HuH-7 (cell line): ENCODE measurements at places on chromosomes 5 and 9.

DNA sequence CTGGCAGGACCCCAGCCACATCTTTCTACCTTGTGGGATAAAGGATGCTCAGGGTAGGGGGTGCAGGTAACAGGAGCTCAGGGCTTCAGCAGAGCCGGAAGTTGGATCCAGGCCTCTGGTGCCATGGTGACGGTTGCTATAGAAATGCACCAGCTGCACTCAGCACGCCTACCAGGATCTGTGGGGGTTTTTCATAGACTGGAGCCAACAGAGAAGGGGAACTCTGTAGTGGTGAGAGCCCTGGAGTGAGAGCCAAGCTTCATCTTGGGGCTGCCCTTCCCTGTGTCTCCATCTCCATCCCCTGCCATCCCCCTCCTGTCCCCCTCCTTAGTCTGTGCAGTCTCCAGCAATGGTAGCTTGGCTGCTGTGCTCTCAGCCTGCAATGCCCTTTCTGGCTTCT, 27.5 kb upstream of the BOD1 start:
- DNase-seq: no peak

DNA sequence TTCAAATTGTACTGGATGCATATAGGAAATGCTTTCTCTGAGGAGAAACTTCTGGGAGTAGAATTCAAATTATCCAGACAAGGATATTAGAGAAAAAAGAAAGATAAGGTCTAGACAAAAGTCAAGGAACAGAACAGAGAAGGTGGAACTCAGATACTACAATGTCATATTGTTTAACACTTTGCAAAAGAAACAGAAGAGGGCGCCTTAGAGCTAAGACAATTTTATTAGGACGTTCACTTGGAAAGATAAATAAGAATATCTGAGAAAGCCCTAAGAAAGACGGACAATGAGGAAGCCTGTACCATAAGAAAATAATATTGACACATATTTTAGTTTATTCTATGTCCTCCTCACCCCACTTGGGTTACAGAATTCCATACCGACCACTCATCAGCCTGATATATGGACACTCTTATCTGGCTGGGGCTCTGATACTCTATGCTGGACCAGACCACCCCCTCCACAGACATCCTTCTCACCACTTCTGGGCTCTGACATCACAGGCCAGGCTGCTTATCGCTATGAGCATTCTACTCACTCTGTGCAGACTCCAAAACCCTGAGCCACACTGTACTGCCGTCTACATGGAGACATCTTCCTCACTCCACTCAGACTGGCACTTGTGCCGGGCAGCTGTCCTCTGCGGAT, 9.1 kb upstream of the AK3 start:
- DNase-seq: no peak

GRCh38 chr5:120297616-120298015, 166.5 kb upstream of the PRR16 start:
- no peak for DNase-seq

DNA sequence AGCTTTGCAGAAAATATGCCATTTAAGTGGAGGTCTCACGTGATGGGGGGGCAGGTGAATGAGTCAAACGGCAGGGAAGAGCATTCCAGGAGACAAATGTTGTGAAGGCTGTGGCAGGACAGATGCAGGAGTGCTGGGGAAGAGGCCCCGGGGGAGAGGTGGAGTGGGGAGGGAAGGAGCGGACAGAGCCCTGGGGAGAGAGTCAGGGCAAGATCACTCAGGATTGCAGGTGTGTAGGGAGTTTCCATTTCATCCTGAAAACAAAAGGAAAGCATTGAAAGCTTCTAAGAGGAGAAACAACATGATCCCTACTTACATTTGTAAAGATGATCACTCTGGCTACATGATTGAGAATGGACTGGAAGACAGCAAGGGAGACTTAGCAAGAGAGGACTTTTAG, 323.3 kb downstream of the ASTN2 start:
- no peak for DNase-seq

DNA sequence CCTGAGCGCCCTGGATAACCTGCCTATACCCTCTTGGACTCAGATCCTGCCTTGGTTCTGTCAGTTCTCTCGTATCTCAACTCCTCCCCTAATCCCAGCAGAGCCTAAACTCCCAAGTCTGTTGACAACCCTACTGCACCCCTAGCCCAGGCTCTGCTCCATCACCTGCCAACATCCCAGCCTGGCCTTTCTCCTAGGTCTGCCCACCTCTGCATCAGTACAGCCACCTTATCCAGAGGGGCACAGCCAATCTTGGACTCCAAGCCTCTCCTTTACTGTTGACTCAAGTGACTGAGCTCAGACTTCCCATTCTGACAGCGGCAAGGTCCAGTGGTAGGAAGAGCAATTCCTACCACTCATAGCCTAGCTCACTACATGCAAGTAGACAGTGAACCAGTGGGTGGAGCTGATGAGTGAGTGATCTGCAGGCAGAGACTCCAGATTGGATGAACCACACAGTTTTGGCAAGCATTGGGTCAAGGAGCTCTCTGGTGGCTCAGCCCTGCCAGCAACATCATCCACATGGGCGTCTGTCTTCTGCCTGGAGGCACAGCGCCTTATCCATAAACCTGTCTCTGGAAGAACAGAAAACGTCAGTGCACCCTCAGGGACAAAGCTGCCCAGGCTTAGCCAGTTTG, 26.5 kb downstream of the TRMO start:
- DNase-seq: peak; percentile 60

DNA sequence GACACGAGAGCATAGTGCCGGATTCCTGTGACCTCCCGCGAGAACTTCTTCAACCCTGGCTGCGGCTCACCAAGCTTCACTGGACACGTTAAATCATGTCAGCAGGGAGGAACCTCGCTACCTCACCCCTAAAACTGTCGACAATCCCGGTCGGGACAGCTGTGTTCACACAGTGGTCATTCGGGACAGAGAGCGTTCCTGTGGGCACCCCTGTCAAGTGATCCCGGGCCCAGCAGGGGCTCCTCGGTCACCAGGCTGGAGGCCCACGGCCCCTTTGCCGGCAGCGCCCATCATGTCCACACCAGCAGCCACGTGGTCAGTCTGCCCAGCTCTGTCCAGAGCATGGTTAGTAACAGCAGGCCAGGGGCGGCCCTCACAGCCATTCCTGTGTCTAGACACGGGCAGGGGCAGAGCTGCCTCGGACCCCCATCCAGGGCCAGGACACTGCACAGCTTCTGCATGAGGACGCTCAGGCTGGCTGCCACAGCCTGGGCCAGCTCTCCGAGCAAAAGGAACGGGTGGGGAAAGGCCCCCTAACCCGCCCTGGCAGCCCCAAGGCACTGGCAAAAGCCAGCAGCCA, 3.5 kb downstream of the INPP5E start:
- DNase-seq: no peak

DNA sequence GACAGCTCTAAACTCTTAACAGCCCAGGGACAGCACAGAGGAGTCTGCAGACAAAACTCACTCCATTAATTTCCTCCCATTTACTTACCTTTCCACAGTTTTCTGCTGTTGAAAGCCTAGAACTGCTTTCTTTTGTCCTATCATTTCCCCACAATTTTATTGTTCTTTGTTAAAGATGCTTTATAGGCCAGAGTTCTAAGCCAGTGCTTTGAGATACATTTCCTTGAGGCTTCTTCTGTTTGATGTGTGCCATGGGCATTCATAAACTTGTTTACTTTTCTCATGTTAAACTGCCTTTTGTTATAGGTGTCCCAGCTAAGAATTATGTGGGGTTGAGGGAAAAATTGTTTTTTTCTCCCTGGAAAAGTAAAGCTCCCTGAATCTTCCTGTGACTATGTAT, 25.9 kb upstream of the SUB1 start:
- no peak for DNase-seq

DNA sequence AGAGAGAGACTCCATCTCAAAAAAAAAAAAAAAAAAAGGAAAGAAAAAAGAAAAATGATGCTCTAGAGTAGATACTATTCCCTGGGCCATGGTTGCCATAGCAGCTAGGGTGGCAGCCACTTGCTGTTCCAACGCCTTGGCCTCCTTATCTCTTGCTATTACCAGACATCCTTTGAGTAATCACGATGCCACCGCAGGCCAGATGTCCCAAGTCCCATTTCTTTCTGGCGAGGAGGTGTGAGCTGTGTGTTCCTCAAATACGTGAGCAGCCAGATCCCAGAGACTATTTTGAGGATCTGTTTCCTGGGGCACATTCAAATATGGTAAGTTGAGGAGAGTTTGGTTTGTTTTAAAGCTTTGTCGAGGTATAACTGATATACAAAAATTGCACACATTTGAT, 23.4 kb upstream of the GFPT2 start:
- DNase-seq: no peak

- no peak for DNase-seq
These were observed 94.0 kb upstream of the RAPGEF1 start for GRCh38 chr9:131833906-131834305.

- DNase-seq: no peak
These were observed 83.0 kb downstream of the NTNG2 start for GRCh38 chr9:132244582-132245455.

DNA sequence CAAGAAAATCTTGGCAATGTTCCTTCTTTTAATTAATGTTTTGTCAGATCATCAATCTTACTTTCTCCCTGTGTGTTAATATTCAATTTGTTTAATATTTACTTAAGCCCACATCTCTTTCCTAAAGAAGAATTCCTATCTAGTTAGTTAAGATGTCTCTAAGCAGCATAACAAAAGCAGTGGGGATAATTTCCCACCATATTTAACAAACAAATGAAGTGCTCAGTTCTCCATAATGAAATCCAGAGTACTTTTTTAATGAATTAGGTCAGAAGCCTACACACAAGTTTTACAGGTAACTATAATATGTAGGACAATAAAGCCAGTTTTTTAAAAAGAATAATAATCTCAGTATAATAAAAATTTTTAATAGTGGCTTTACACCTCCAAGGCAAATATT, 1918.8 kb downstream of the EFNA5 start:
- DNase-seq: no peak

DNA sequence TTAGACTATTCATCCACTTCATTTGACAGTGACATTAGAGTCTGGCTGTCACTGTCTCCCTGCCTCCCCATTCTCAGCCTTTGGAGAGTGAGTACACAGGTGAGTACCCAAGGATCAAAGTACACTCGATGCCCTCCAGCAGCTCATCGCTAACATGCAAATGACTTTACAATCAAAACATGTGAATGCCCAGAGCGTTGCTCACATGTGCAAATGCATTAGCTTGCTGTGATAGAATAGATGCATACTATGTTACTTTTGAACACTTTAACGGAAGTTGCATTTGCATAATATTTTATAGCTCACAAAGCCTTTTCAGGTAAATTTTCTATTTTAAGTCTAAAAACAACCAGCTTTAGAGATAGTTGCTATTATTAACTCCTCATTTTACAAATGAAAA, 107.6 kb downstream of the SYK start:
- no peak for DNase-seq

DNA sequence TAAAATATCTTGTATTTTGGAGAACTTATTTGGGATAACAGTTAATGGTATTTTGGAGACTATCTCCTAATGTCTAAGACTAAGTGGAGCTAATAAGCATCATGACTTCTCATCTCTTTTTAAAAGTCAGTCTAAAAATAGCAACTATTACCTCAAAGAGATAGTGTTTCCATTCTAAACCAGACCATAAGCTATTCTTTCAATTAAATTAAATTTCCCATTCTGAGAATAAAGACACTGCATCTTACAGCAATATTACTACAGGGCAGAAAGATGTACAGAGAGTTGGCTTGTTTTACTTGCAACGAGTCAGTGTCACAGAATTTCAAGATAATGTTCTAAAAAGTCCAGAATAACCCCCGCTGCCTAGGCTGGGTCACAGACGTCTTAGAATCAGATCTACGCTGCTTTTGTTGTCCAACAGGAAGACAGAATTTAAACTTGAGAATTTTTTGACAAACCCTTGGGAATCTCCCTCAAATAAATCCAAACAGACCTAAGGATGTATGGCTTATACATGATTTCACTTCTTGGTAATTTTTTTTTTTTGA, 98.9 kb downstream of the USP20 start:
- no peak for DNase-seq

DNA sequence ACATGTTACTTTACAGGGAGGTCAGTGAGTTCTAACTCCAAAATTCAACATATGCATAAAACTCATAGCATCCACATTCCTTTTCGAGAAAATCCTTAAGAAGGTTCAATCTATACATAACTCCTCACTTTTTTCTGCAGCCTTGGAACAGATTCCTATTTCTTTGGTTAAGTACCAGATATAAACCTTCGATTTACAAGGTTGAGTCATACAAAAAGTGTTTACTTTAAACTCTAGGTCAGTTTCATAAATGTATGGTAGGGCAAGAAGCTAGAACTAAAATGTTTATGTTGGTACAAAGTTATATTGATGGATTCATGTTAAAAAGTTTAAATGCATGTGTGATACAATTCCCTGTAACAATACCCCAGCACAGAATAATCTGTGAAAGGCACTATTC, 19.4 kb downstream of the CDKN2AIPNL start:
- DNase-seq: no peak

DNA sequence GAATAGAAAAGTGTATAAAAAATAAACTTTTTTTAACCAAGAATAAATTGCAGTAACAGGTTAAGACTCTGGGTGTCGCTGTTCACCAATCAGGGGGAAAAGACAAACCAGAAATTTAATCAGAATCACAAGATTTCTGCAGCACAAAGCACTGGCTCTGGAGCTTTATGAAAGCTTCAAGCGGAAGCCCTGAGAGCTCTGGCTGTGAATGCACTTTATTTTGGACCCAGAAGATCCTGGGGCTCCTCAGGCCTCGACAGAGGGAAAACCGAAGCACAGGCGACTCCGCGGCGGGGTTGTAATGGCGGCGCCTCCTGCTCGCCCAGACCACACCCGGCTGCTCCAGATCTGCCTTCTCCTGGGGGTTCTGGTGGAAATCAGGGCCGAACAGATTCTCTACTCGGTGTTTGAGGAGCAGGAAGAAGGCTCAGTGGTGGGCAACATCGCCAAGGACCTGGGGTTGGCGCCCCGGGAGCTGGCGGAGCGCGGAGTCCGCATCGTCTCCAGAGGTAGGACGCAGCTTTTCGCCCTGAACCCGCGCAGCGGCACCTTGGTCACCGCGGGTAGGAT, at the start of gene PCDHGA4:
TSS of gene PCDHGA4 (plus strand) at position 122 of the 570 bp plus-strand sequence. CDS start at position 209, 87 bp downstream.
- no peak for DNase-seq

DNA sequence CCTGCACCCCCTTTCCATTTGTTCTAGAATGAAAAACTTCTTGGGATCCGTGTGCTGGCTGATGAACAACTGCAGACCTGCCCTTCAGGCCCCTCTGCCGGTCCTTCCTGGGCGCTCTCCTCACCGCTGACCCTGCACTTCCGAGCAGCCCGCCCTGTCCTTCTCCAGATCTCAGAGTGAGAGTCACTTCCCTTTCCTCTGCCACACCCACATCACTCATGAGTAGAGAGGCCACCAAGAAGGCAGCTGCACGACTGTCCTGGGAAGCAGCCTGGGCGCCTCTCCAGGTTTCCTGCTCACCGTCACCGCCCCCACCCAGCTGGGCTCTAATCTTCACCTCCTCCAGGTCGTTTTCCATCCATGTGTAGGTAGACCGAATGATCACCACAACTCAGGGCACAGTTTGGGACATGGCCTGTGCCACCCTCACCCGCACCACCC, 35.0 kb upstream of the NSMF start:
- no peak for DNase-seq

DNA sequence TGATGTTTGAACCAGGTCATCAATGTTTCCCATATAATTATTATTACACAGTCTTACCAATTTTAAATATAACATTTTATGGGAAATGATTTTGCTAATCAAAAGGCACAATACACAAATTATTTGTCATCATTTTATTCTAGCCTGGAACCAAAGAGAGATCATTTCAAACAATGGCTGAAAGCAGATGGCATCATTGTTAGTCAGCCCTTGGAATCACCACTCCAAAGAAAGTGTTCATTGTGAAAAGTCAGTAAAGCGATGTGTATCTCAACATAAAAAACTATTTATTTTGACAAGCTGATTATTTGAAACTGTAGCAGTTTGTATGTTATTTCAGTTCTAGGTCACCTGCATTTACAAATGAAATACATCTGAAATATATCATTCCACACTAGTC, 1068.7 kb downstream of the CDH12 start:
- no peak for DNase-seq
